ENCODE measurements at places on chromosomes 2 and 18.

- DNase-seq, result no peak
Measured at GRCh38 chr18:50310080-50310479, 22.6 kb upstream of the CXXC1 start.

DNA sequence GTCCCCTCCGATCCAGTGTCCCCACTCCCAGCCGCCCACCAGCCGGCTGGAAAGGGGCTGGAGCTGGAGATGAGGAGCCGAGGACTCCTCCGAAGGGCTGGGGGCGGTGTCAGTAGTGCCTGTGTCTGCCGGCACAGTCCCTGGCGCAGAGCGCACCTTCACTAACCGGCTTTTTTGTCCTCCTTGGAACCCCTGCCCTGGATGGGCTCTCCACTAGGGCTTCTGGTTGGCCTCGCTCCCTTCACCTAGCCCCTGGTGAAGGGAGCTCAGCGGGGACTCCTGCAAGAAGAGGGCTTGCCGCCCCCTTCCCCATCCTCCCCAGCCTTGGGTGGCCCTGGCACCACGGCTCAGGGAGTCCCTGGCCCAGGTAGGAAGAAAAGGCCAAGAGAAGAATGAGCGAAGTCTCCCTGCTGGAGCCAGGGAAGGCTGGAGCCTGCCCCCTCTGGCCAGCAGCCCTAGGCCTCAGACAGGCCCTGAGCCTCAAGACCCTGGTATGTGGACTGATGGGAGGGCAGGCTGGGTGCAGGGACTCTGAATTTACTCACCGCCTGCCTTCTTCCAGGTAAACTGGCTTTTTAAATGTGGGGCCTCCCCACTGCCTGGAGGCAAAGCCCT lies 570 bp upstream of the ECEL1 start:
- peak; percentile 10 for DNase-seq

DNA sequence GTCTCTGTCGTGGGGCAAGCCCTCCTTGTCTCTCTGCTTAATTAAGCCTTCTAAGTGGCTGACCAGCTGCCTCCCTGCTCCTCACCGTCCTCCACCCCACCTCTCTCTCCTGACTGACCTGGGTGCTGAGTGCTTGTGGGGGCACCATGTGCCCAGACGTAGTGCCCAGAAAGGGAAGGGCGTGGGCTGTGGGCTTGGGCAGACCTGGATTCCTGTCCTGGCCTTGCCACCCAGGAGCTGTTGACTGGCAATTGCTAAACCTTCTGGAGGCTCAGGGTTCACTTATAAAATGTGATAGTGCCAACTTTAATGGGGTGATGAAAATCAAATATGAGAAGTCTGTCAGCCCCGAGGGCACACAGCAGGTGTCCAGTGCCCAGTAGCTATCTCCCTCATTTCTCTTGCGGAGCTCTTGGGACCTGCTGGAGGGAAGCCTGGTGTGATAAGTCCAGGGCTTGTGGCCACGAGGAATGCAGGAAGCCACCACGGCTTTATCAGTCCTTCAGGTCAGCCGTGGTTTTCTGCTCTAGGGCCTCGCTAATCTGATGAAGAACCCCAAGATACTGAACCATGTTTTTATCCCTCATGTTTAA lies 22.0 kb upstream of the INHBB start:
- no peak for DNase-seq

GRCh38 chr2:235523021-235523420 lies 29.2 kb downstream of the AGAP1 start:
- DNase-seq, result no peak

- no peak for DNase-seq
Measured at GRCh38 chr18:50722311-50722710, 97.5 kb downstream of the MRO start.

- no peak for DNase-seq
Measured at GRCh38 chr18:5503740-5504139, 40.1 kb downstream of the EPB41L3 start.

DNA sequence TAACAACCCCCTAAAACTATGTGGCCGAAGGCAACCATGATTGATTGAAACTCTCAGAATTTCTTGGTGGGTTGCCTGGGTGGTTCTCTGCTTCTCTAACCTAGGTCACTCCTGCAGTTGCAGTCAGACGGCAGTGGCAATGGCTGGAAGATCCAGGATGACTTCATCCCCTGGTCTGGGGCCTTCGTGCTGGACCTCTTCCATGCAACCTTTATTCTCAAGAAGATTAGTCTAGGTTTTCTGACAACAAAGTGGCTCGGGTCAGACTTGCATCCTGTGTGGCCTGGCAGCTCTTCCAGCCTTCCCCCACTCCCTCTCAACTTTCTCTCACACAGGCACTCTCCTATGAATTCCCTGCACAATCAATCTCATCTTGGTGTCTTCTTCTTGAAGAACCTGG lies 76.4 kb downstream of the METTL4 start:
- no peak for DNase-seq

- DNase-seq, result no peak
Measured at GRCh38 chr2:199147216-199147615, 310.5 kb downstream of the SATB2 start.

GRCh38 chr2:216878072-216878471 lies 18.2 kb upstream of the TNP1 start:
- DNase-seq, result no peak

All from activated naive CD4-positive, alpha-beta T cell treated with anti-CD3 and anti-CD28 coated beads, Interleukin-2, amount 50 U/mL, for 16 hours (primary cell).